ENCODE measurements at places on chromosomes 3 and 15.

- no peak for DNase-seq
Observed at GRCh38 chr3:135166266-135166825, 371.3 kb downstream of the EPHB1 start.

- DNase-seq: no peak
Observed at GRCh38 chr15:89778861-89779260, 2.7 kb downstream of the MESP2 start.

DNA sequence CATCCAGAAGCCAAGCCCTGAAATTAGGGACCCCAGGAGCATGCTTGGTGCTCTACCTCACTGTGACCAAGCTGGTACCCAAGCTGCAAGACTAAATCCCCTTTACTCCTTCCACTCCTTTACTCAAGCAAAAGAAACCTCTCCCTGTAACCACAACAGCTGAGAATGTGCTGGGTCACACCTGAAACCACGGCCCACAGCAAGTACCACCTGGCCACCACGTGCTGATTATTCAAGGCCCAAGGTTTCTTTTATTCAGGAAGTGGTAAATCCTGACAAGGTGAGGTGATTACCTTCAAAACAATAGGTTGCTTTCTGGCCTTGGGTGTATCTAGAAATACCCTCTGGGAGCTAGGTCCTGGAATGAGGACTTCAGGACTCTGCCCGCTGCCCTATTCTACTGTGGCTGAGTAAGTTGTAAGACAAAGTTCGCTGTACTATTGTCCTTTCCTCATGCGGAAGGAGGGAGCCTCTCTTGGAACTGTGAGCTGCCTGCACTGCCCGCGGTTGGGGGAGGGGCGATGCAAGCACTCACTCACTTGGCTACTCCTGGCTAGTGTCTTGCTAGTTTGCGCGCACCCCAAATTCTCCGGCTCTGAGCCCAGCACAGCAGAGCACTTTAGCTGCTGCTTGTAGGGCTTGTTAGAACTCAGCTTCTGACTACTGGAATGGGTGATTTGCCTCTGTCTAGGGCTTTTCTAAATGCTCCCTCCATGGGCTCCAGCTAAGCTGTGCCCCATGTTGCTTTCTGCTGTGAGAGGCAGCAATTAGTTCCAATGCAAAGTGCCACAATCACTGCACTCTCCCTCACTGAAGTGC is 487.1 kb upstream of the CNTN3 start:
- no peak for DNase-seq

DNA sequence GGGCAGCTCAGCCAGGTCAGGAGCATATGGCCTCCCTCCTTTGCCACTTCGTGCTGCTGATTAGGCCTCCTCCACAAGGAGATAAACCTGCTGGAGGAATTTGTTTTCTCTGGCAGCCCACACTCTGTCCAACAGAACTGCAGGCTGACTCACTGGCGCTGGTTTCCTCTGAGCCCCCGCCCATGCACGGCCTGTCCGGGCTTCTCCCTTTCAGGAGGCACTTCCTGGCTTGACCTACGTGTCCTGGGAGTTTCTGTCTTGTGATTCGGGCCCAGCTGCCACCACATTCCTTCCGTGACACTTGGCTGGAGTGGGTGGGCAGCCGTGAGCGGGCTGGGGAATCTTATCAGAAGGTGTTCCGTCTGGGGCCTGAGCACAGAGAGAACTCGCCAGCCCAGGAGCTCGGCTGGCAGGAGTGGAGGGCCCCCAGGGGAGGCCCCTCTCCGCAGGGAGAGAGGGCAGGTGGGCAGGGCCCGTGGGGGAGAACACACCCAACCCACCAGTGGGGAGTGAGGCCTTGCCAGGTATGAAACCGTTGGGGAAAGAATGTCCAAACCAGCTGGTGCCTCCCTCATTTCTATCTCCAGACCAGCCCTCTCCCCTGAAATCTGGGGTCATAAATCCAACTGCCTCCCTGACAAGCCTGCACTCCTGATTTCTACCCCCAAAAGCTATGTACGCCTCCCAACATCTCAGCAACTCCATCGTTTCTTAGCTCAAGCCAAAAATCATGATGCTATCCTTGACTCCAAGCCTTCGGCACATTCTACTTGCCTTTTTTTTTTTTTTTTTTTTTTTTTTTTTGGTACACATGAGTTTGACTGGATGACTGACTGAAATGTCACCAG is 110.6 kb upstream of the MEF2A start:
- no peak for DNase-seq

- DNase-seq: no peak
Observed at GRCh38 chr3:140122183-140122582, 187.2 kb downstream of the CLSTN2 start.

DNA sequence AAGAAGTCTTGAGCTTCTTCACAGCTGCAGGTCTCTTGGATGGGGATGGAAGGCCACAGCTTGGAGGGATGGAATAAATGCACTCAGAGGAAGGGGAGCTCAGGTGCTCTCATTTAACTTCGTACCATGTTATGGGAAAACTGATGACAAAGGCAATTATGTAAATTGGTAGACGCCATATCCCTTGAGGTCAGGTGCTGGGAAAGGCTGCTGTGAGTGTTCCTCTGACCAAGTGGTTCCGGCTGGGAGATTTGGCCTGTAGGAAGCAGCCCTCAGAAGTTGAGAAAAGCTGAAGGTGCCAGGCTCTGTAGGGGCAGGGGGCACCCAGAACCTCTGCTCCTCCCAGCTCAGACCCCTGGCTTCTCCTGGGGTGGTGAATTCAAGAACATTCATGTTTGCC is 47.1 kb downstream of the FAH start:
- DNase-seq: no peak

GRCh38 chr15:91609231-91609630 is 244.3 kb upstream of the SLCO3A1 start:
- no peak for DNase-seq

- DNase-seq: no peak
Observed at GRCh38 chr3:135012101-135012500, 217.0 kb downstream of the EPHB1 start.

GRCh38 chr15:62983956-62984355 is 58.6 kb upstream of the TPM1 start:
- DNase-seq: no peak

GRCh38 chr15:33963831-33964664 is 4.2 kb upstream of the CHRM5 start:
- no peak for DNase-seq

GRCh38 chr3:126580746-126581145 is 22.0 kb upstream of the C3orf22 start:
- DNase-seq: no peak

DNA sequence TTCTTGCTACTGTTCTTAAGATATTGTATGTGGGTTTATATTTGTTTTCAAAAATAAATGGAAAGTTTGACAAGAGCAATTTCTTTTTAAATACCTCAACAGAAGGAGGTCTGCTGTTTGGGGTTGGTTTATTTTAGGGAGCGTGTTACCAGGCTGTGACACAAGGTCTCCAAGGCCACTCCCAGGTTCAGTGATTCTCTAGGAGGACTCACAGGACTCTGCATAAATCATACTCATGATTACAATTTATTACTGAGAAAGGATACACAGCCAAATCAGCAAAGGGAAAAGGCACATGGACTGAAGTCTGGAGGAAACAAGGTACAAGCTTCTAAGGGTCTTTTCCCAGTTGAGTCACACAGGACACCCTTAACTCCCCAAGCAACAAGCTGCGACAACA is 18.8 kb upstream of the MFSD1 start:
- no peak for DNase-seq

GRCh38 chr15:89749951-89750559 is 994 bp downstream of the MESP1 start:
- DNase-seq: no peak

DNA sequence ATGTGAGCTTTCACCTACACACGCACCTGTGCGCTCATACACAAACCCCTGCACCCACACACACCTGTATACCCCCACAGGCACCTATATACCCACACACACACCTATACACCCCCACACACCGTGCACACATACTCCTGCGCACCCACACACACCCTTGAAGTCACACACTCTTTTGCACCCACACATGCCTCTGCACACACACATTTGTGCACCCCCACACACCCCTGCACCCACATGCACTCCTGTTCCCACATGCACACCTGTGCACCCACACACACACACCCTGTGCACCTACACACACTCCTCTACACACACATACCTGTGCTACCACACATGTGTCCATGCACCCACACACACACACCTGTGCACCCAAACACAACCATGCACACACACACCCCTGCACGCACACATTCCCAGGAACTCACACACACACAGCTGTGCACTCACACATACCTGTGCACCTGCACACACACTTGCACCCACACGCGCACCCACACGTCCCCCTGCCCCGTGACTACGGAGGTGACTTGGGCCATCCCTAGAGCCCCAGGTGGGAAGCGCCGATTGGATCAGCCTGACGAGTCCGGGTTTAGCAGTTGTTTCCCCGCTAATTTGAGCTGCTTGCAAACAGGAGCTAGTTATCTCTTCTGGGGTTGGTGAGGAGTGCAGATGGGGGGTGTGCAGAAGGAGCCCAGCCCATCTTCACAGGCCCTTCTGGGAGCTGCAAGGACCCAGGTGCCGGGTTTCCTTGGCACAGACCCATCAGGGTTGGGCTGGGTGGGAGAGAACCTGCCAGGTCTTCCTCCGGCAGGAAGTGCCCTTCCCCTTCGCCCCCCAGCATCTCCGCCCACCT is 97.8 kb downstream of the CHSY1 start:
- DNase-seq: no peak

DNA sequence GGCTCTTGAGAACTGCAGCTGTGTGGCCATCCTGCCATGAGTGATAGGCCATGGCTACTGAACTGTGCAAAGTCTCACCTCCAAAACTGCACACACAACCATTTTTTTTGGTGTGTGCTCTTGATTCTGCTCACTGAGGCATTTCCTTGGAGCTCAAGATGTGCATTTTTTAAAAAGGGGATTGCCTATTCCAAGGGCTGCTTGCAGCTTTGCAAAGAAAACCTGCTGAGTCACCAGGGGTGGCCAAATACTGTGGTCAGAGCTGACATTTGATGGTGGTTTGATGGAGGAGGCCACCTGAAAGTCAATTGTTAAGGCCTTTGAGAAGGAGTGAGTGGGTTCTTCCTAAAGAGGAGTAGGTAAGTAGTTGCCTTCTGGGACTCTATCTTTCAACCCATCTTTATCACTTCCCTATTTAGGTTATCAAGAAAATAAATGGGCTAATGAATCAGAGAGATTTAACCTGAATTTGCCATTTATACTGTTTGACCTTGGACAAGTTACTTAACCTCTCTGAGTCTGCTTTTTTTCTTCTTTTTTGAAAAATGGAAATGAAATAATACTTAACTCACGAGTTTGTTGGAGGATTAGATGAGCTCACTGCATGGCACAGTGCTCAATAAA is 87.9 kb downstream of the CHST2 start:
- DNase-seq: no peak

GRCh38 chr3:3109407-3110298 is 521 bp downstream of the IL5RA start:
- DNase-seq: no peak

- DNase-seq: no peak
Observed at GRCh38 chr3:20071175-20071574, 30.9 kb downstream of the KAT2B start.

DNA sequence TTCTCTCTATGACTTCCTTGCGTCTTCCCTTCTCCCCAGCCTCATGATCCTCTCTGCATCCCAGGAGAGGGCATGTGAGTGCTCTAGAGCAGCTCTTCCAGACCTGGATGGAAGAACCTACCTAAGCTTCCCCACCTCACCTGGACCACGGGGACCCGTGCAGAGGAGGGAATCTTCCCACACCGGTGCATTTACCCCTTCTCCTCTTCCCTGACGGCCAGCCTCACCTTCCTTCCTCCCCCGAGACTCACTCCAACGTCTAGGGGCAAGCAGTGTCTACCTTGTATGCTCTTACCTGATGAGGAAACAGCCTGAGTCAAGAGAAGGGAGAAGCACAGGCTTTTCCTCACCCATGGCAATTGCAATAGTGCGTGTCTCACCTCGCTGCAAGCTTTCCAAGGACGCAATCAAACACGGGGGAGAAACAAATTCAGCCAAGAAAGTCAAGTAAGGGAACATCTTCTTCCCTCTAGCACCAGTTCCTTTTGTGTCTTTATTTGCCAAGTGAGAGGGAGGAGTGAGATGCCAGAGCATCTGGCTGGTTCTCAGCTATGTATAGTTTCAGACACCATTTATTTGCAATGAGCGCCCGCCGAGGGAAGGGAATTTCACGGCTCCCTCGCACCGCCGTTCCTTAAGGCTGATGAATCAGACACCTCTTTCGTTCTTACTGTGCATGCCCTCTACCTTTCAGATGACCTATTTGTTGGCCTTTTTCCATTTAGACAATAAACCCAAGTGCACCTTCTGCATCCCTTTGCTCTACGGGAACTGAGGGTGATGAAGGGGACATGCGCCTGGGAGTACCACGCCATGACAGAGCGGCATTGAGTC is 1.8 kb upstream of the CCR9 start:
- no peak for DNase-seq

DNA sequence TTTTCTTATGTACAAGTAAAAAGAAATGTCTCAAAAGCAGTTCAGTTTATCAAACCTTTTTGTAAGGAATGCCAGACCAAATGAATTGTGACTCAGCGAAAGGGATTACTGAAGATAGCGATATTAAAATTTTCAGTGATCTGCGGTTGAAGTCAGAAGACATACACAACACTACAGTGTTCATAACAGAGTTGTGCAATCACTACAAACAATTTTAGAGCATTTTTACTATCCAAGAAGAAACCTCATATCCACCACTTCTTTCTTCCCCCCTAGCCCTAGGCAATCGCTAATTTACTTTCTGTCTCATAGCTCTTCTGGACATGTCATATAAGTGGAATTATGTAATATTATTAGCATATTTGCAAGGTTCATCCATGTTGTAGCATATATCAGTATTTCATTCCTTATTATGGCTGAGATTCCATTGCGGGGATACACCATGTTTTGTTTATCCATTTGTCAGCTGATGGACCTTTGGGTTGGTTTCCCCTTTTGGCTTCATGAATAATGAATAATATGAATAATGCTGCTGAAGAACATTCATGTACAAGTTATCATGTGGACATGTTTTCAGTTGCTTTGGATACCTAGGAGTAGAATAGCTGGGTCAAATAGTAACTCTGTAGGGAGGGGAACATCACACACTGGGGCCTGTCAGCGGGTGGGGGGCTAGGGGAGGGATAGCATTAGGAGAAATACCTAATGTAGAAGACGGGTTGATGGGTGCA is 23.6 kb upstream of the ALPK3 start:
- no peak for DNase-seq

DNA sequence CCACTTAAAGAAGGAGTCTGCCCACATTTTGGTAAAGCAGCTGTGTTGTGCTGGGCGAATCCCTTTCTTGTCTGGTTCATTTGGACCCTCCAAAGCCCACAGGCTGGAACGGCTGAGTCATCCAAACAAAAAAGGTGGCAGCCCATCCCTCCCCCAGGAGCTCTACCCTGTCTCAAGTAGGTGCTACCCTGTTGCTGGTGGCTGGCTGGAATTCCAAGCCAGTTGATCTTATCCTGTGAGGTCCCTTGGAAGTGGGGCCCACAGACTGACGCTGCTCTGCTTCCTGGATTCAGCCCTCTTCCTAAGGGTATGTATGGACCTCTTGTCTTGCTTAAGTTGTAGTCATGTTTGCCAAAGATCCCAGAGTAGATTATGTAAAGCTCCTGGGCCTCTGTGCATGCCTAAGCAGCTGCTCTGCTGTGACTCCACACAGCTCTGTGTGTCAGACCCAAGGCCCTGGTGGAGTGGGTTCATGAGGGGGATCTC is 44.5 kb downstream of the CCR1 start:
- DNase-seq: no peak
